M059J (cell line): ENCODE measurements at places on chromosomes 3 and 15.

DNA sequence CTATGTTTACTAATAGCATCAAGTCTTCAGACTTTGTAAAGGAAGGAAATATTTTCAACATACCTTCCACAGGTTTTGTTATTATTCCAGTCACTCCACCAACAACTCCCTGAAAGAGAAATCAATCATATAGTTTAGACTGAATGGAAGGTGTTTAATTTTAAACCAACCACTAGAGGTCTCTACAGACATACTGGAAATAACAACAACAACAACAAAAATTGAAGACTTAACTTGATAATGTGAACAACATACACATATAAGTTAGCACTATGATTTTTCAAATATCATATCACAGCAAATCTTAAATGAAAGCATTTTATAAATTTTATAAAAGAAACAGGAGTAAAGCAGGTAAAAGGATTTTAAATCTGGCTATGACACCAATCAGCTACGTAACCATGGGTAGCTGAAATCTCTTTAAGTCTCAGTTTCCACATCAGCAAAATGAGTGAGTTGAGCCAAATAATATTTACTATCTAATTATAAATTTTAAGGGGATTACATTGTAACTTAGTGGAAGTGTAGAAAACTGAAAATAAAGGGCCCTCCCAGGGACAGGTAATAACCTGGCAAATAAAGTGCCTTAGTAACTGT is 188.2 kb downstream of the VPS13C start:
- DNase-seq: peak; percentile 25

DNA sequence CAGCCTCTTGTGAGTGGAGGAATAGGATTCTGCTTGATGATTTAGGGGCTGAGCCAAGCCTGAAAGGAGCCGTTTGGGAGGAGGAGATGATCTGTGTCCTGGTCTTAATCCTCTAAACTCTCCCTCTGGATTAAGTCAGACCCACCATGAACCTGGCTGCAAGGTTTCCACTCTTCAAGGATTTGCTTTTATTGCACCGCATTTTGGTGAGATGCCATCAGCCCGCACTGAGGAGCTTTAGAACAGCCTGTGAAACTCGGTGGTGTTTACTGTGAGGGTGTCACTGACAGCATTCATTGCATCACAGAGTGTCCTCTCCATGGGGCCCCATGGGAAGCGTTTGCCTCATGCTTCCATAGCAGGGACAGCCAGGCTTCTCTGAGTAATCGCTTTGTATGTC is 59.2 kb downstream of the EPHB1 start:
- no peak for DNase-seq

- DNase-seq: peak; percentile 68
These were observed 160.5 kb downstream of the THSD4 start for GRCh38 chr15:71275566-71276335.

DNA sequence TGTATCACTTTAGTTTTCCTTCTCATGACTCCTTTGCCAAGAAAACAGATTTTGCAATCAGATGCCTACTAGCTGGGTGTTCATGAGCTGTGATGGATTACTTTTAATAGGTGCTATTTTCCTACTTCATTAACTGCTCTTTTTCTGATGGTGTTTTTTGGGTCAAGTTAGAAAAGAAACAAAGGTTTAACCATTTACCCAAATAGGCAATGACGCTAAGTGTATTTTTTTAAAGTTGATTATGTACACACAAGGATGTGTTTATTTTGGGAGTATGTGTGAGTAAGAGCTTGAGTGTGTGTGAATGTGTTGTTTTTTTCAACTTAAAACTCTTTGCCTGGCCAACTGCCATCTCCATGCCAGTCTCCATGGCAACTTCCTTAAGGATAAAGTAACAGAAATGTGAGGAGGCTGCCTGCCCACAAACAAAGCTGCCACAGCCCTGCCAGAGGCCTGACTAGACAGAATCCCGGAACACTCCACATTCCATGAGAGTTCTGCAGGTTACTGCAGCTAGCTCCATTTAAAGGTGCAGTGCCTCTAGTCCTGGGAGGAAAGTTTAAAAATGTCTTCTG is 215.6 kb upstream of the RBMS3 start:
- DNase-seq: peak; percentile 98

GRCh38 chr3:172709774-172710663 is 848 bp downstream of the NCEH1 start:
- DNase-seq: peak; percentile 67

DNA sequence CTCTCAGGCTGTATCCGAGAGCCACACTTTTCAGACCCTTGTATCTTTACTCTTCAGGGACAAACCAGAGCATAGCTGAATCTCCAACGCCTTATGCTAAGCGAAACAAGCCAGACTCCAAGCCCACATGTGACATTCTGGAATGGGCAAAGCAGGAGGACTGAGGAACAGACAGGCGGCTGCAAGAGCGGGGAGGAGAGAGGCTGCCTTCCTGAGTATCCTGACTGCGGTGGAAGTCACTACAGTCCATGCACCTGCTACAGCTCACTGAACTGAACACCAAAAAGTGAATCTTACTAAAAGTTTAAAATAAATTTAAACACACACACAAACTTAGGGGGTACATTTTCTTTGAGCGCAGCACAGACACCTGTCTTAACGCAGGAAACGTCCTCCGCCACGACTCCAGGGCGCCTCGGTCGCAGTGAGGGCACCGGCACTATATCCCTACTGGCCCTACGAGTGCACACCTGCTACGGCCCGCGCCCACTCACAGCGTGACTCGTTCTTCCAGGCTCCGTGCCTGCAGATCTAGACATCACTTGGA is 1.4 kb downstream of the CYFIP1 start:
- DNase-seq: no peak

- DNase-seq: no peak
These were observed 23.9 kb downstream of the EHD4 start for GRCh38 chr15:41948490-41948889.

DNA sequence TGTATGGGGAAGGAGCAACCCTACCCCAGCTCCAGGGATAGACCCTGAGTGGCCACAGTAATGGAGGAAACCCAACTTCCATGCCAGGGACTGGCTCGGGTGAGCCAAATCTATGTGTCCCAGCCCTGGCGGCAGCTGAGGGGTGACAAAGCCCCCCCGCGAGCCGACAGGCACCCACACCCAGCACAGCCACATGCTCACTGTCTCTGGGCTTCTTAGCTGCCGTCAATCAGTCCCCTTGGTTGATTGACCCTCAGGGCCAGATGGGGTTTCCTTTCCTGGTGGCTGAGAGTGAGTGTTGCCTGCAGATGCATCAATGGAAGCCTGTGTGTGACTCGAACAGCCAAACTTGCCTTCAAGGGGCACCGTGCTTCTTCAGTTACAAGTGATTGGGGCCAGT is 2.1 kb upstream of the OCA2 start:
- DNase-seq: no peak

- DNase-seq: no peak
These were observed 526 bp downstream of the GPD1L start for GRCh38 chr3:32106929-32107362.

DNA sequence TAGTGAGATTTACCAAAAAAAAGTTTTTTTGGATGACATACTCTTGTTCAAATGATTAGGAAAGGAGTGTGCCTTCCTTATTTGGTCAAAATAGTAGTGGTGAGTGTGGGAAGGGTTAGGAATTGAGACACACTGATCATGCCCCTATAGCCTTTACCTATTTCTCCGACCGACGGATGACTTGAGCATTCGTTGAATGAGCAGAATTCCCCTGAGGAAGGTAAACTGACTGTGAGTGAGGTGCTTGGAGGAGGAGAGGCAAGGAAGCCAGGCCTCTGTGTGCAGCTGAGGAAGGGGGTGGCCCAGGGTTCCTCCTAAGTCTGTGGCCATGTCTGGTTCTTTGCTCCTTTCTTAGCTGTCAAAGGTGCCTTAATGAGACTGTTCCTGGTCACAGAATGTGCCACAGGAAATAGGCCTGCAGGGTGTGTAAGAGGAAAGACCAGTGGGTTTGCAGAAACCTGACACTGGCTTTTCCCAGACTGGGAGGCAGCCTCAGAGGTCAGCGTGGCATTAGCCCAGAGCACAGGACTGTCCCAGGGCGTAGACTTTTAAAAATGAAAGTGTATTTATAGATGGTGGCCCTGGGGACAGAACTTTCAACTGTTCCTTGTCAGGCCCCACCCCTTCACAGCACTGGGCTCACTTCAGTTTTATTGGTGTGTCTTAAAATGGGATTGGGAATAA is 307.7 kb upstream of the C2CD4B start:
- DNase-seq: peak; percentile 79

- peak; percentile 95 for DNase-seq
These were observed 59.1 kb upstream of the COL8A1 start for GRCh38 chr3:99579246-99579645.

DNA sequence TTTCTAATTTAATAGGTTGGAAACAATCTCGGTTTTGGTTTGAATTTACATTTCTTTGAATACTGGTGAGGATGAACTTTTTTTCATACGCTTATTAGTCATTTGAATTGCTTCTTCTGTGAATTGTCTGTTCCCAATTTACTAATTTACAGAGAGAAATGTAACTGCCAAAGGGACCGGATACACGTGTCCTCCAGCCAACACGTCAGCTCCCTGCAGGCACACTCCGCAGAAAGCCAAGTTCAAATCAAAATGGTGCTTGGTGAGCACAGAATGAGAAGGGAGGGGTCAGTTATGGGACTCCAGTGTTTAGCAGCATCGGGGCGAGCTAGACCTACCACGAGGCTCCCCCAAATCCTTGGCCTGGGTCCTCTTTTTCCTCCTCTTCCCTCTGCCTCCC is 10.8 kb upstream of the TSEN2 start:
- DNase-seq: no peak

DNA sequence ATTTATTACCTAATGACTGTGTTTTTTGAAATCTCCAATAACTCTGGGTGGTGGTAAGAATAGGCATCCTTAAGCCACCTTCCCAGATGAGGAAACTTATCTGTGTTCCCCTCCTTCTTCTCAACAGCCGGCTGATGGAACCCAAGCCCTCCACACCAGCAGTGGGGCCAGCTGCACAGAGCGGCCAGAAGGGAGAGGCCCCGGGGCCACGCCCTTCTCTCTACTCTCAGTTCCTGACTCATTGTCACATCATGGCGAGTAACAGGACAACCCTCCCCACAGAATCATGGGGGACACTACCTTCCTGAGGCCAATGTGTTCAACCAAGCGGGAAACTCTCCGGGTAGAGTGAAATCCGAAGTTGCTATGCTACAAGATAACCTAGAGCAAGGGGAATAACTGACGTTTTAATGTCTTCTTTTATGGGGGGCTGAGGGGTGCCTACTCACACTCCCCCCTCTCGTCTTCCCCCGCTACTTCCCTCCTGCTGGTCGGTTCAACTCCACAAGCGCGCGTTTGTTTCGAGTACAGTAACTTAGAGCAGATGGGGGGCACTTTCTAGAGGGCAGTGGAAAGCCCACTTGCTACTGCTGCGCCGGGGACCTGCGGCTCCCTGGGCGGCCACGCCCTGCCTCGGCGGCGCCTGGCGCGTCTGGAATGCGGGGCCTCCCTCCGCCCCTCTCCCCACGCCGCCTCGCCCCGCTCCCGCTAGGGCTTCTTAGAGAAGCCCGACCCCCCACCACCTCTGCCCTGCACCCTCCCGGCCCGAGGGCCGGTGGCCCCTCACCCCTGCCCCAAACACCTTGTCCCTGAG is 621 bp downstream of the ANXA2 start:
- DNase-seq: peak; percentile 83

GRCh38 chr3:10268116-10268515 is 19.9 kb downstream of the TATDN2 start:
- DNase-seq: no peak
